ENCODE measurements at places on chromosomes 4 and X. TPM values are rescaled to one million over a fixed set of nuclear protein-coding genes. Genes with fewer than 3 reads are reported as not detected.

The TCP11X2 gene
- not detected for total RNA-seq

- H3K36me3 ChIP-seq = no peaks in the 10 kb centered on the region
- no peak for DNase-seq
- no peaks in the 10 kb centered on the region for H3K27me3 ChIP-seq
These were observed 88.1 kb downstream of the CCSER1 start for GRCh38 chr4:90215286-90215685.

- H3K36me3 ChIP-seq = no peaks in the 10 kb centered on the region
- H3K4me1 ChIP-seq = no peaks in the 10 kb centered on the region
- H3K4me3 ChIP-seq = no peak overlapping the region
- H3K27me3 ChIP-seq = no peaks in the 10 kb centered on the region
- no peak overlapping the region for H3K27ac ChIP-seq
These were observed 380.9 kb upstream of the SMIM31 start for GRCh38 chr4:164373021-164373420.

DNA sequence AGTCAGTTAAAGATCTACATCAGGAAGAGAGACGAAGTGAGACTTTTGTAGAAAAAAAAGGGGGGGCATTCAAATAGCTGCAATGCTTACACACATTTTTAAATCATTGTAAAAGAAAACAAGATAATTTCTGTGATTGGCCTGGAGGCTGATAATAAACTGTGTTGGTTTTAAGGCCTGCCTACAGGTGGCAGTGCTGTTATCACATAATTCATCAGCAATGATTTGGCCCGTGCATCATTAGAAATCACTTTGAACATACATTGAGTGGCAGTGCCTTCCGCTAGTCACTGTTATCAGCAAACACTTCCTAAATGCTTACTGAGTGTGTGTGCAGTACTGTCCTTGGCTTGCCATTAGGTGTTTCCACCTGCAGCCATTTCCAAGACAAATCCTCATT is 831.9 kb downstream of the TRIML1 start:
- H3K4me3 ChIP-seq = no peak overlapping the region
- H3K4me1 ChIP-seq = no peaks in the 10 kb centered on the region
- no peaks in the 10 kb centered on the region for H3K36me3 ChIP-seq
- no peak for DNase-seq
- no peaks in the 10 kb centered on the region for H3K27me3 ChIP-seq

The TAF9B gene
- 25.2 TPM for total RNA-seq

GRCh38 chr4:185328586-185328985 is 67.1 kb downstream of the LRP2BP start:
- H3K36me3 ChIP-seq = no peaks in the 10 kb centered on the region
- H3K27me3 ChIP-seq = no peaks in the 10 kb centered on the region

- DNase-seq = no peak
- H3K36me3 ChIP-seq = no peaks in the 10 kb centered on the region
- H3K27me3 ChIP-seq = no peaks in the 10 kb centered on the region
- no peaks in the 10 kb centered on the region for H3K4me1 ChIP-seq
These were observed 2.5 kb upstream of the PLP1 start for GRCh38 chrX:103774070-103774642.

GRCh38 chr4:148883891-148884290 is 441.7 kb upstream of the NR3C2 start:
- H3K4me1 ChIP-seq = no peaks in the 10 kb centered on the region
- H3K27ac ChIP-seq = no peak overlapping the region
- no peak overlapping the region for H3K4me3 ChIP-seq
- no peaks in the 10 kb centered on the region for H3K27me3 ChIP-seq
- no peak for DNase-seq

The CHM gene
- total RNA-seq = 37.2 TPM

The VAMP7 gene
- 35.3 TPM for total RNA-seq

DNA sequence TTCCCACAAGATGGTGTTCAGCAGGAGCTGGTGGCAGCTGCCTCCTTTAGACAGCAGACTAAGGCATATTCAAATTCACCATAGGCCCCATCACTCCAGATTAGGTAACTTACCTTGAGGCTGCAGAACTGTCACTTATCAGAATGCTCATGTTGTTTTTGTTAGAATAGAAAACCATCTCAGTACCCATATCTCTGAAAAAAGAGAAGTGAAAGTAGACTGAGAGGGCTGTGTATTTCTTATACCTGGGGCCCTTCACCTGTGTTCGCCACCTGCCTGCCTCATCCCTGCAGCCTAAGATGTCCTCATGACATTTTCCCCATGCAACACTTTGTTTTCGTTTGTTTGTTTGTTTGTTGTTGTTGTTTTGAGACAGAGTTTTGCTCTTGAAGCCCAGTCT is 32.9 kb upstream of the SPRY1 start:
- no peaks in the 10 kb centered on the region for H3K4me1 ChIP-seq
- H3K36me3 ChIP-seq = no peaks in the 10 kb centered on the region
- no peak overlapping the region for H3K4me3 ChIP-seq
- no peak for DNase-seq
- H3K27ac ChIP-seq = no peak overlapping the region

GRCh38 chr4:93761286-93761685 is 67.3 kb upstream of the ATOH1 start:
- H3K4me3 ChIP-seq = no peak overlapping the region
- H3K27ac ChIP-seq = no peak overlapping the region
- H3K27me3 ChIP-seq = no peaks in the 10 kb centered on the region
- no peaks in the 10 kb centered on the region for H3K4me1 ChIP-seq

DNA sequence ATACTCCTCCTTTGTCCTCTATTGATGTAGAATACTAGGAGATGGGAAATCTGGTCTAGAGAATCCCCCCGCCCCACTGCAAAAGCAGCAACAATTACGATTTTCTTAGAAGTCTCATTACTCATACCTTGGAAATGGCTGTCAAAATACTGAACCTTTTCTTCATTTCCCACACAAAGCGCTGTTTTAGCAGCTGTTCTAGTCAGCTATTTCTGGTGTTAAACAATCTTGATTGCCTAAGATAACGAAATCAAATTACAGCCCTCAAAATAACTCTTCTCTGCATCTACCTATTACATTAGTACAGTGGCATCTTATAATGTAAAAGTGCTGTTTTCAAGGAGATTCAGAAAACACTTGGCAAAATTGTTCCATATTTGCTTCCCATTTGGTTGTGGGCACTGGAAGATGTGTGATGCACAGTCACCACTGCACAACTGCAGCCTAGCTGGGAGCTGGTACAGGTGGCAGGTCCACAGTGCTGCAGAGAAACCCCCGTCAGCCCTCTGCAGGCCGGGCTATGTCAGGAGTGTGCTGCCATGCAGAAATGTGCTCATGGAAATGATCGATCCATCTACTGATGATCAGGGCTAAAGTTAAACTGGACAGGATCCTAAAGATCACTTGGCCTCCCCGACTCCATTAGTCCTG is 50.4 kb downstream of the TBC1D9 start:
- no peak overlapping the region for H3K4me3 ChIP-seq
- no peaks in the 10 kb centered on the region for H3K36me3 ChIP-seq
- DNase-seq = no peak
- peak overlapping the region; percentile 44 for H3K27ac ChIP-seq
- no peaks in the 10 kb centered on the region for H3K27me3 ChIP-seq
- H3K4me1 ChIP-seq = peaks cover 17% of the 10 kb centered on the region

The NWD2 gene
- 0.66 TPM for total RNA-seq

GRCh38 chrX:41553688-41554087 is 106.5 kb downstream of the NYX start:
- H3K36me3 ChIP-seq = no peaks in the 10 kb centered on the region
- DNase-seq = no peak
- no peak overlapping the region for H3K27ac ChIP-seq
- H3K4me3 ChIP-seq = no peak overlapping the region
- H3K27me3 ChIP-seq = no peaks in the 10 kb centered on the region

DNA sequence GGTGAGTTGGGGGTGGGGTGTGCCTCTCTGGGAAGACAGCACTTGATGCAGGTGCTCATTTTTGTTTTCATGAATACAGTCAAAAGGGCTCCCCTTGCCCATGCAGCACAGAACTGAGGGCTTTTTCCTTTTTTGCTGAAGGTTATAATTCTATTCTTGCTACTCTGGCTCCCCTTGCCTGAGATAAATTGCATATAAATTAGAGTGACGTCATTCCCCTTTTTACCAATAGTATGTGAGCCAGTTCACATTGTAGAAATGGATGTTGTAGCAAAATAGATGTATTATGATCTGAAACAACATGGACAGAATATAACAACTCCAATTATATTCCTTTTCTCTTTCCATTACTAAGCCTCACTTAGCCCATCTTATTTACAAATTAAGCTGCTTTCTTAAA is 28.4 kb downstream of the CXorf58 start:
- H3K4me3 ChIP-seq = no peak overlapping the region
- no peak for DNase-seq
- H3K4me1 ChIP-seq = no peaks in the 10 kb centered on the region
- H3K27ac ChIP-seq = no peak overlapping the region

DNA sequence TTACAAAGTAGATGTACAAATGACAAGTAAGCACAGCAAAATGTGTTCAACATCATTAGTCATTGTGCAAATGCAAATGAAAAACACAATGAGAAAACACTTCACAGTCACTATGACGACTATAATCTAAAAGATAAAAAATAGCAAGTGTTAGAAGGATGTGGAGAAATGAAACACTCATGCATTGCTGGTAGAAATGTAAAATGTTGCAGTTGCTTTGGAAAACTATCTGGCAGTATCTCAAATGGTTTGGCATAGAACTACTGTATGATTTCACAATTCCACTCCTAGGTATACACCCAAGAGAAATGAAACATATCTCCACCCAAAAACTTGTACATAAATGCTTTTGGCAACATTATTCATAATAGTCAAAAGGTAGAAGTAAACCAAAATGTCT is 459.7 kb upstream of the TRAM1L1 start:
- no peak overlapping the region for H3K4me3 ChIP-seq
- no peaks in the 10 kb centered on the region for H3K4me1 ChIP-seq
- DNase-seq = no peak

DNA sequence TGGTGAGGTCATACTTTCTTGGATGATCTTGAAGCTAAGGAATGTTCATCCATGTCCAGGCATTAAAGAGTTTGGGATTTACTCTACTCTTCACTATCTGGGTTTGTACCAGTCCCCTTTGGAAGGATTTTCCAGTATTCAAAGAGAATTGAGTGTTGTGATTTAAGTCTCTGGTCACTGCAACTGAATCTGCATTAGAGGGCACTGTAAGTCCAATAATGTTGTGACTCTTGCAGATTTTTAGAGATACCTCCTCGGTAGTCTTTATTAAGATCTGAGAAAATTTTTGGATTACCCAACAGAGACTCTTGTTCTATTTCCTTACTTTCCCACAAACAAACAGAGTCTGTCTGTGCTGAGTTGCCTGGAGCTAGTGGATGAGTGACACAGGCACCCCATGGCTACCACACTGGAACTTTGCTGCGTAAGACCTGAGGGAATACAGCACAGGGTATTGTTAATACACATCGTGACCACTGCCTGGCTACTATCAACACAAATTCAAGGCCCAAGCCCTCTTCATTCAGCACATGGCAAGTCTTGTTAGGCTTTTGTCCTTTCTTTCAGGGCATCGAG is 357.1 kb upstream of the KLHL4 start:
- H3K27ac ChIP-seq = no peak overlapping the region
- H3K36me3 ChIP-seq = no peaks in the 10 kb centered on the region
- H3K4me3 ChIP-seq = no peak overlapping the region
- no peaks in the 10 kb centered on the region for H3K4me1 ChIP-seq

DNA sequence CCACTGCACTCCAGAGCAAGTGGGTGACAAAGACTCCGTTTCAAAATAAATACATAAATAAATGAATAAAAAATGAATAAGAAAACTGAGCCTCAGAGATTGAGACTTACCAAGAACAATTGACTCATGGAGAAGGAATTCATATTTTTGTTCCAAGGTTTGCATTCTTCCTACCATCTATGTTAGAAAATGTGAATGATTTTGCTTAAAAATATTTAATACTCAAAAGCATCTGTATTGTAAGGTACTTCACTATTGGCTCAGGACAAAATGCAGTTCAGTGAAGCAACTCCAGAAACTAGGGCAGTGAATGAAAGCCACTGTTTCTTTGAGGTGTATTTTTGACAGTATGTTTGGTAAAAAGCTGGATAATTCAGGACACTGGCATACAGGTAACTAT is 54.1 kb downstream of the XAGE2 start:
- no peak for DNase-seq
- H3K4me3 ChIP-seq = no peak overlapping the region
- no peak overlapping the region for H3K27ac ChIP-seq
- no peaks in the 10 kb centered on the region for H3K36me3 ChIP-seq
- no peaks in the 10 kb centered on the region for H3K27me3 ChIP-seq
- no peaks in the 10 kb centered on the region for H3K4me1 ChIP-seq

The BANK1 gene
- 0.98 TPM for total RNA-seq

GRCh38 chrX:142884881-142885280 is 140.8 kb upstream of the SPANXN4 start:
- no peaks in the 10 kb centered on the region for H3K4me1 ChIP-seq
- no peak overlapping the region for H3K4me3 ChIP-seq
- H3K27ac ChIP-seq = no peak overlapping the region
- DNase-seq = no peak

DNA sequence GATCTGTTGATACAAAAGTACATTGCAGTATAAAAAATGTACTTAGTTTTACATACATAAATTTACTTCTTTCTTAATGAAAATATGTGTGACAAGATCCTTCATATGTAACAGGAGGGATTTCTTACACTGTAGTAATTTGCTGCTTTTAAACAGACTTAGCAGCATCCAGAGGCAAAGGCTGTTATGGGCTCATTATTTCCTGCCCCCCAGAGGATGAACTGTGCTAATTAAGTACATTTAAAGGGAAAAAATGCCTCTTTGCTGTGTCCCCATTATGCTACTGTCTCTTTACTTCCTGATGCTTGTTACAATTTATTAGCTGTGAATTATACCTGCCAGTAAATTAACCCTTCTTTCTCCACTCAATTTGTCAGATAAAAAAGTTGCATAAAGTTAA is 47.1 kb downstream of the NDST3 start:
- no peaks in the 10 kb centered on the region for H3K27me3 ChIP-seq
- no peak overlapping the region for H3K27ac ChIP-seq
- no peaks in the 10 kb centered on the region for H3K4me1 ChIP-seq
- no peak overlapping the region for H3K4me3 ChIP-seq

The SMS gene
- total RNA-seq = 43.6 TPM

The UTP3 gene
- 18.9 TPM for total RNA-seq

DNA sequence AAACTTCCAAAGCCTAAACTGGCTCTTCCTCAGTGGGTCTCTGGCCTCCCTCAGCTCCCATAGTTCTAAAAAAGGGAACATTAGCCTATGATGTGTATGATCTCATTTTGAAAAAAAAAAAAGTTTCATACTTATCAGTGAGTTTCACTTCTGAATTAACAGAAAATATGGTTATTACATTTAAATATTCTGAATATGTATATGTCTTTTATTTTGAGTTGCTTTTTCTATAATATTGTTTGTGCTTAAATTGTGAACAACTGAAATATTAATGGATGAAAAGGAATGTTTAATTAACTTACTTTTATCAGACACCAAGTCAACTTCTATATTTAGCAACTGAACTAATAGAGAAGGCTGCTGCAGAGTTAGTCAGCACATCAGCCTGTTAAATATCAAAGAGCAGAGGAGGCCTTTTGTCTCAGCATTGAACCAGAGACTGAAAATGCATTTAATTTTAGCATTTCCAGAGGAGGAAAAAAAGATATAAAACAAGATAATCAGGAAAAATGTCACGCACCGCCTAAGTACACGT is 20.4 kb upstream of the FHL1 start:
- H3K36me3 ChIP-seq = no peaks in the 10 kb centered on the region
- H3K27me3 ChIP-seq = peaks cover 38% of the 10 kb centered on the region
- no peak overlapping the region for H3K4me3 ChIP-seq
- H3K4me1 ChIP-seq = no peaks in the 10 kb centered on the region
- no peak for DNase-seq

Measured in breast epithelium (tissue), 4 donors.